ENCODE measurements at places on chromosomes 4 and X. TPM values are rescaled to one million over a fixed set of nuclear protein-coding genes. Genes with fewer than 3 reads are reported as not detected.

Gene PYURF
- total RNA-seq: 56.1 TPM

GRCh38 chr4:153509724-153510123 lies 43.6 kb downstream of the TMEM131L start:
- no peak for DNase-seq

Gene DOK7
- total RNA-seq: 46.7 TPM

Gene ALAS2
- total RNA-seq: 0.38 TPM

- no peak for DNase-seq
Observed at GRCh38 chrX:18448416-18448815, 23.0 kb downstream of the CDKL5 start.

DNA sequence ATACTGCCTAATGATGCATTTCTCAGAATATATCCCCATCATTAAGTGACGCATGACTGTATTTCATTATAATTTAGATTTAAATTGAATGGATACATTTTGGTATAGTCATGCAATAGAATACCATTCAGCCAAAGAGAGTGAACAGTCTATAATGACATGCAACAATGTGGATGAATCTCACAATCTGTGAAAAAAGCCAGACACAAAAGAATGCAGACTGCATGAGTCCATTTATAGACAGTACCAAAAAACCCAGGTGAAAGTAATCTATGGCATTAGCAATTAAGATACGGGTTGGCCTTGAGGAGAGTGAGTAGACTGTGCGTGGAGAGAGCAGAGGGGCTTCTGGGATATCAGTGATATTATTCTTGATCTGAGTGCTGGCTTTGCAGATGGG lies 239.7 kb upstream of the PGRMC2 start:
- no peak for DNase-seq

GRCh38 chr4:73742490-73743160 lies 2.3 kb downstream of the CXCL8 start:
- DNase-seq: no peak

Gene SASH3
- 2.2 TPM for total RNA-seq
